Sigmoid colon (tissue), 7 donors: ENCODE measurements at places on chromosomes 13 and 19. TPM values are rescaled to one million over a fixed set of nuclear protein-coding genes. Genes with fewer than 3 reads are reported as not detected.

STOML3 gene
- not detected for total RNA-seq

DNA sequence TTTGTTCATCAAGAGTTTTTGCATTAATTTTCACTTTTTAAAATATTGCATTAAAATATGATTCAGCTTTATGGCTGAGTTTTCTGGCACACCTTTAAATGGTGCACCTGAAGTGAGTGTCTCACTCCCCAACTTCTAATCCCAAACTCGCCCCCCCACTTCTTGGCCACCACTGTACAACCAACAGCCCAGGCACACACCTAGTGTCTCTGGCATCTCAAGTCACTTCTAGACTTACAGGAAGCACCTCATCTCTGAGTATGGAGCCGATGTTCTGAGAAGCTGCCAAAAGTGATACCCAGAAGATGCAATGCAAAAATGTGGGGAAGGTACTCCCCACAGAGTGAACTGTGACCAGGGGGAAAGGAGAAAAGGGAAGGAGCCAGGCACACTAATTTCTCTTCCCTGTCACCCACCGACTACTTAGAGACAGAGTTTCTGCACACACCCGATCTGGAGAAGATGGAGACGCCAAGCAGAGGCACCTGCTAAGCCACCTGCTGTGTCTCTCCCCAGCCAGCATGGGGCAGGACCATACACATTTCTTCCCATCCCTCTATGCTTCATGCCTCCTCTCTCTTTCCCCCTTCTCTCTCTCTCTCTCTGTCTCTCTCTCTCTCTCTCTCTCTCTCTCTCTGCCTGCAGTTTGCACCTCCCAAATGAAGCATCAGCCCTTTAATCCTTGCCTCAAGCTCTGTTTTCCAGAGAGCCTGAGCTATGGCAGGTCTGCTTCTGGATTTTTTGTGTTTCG is 155.3 kb upstream of the ZNF507 start:
- no peak overlapping the region for H3K27ac ChIP-seq
- no peaks in the 10 kb centered on the region for H3K36me3 ChIP-seq
- H3K27me3 ChIP-seq: no peaks in the 10 kb centered on the region
- H3K4me1 ChIP-seq: no peaks in the 10 kb centered on the region
- DNase-seq: no peak

DNA sequence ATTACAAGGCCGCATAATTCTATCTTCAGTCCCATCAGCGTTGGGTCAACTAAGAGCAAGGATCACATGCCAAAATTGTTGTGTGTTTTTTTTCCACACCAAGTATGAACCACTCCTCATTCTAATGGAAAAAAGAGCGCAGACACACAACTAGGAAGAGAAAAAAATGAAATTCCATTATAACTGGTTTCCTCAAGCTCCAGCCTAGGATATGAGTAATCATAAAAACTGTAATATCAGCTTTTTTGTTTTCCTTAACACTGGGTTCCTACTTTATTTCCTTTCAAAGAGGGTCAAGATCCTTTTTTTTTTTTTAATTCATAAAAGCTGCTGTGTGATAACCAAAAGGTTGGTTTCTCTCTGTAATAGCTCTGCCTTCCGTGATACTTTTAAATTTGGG is 19.4 kb downstream of the TSHZ3 start:
- no peaks in the 10 kb centered on the region for H3K36me3 ChIP-seq
- peaks cover 72% of the 10 kb centered on the region for H3K4me1 ChIP-seq
- no peak for DNase-seq
- H3K27me3 ChIP-seq: no peaks in the 10 kb centered on the region
- peak overlapping the region; percentile 86 for H3K27ac ChIP-seq

ZNF563 gene
- 2.9 TPM for total RNA-seq

DNA sequence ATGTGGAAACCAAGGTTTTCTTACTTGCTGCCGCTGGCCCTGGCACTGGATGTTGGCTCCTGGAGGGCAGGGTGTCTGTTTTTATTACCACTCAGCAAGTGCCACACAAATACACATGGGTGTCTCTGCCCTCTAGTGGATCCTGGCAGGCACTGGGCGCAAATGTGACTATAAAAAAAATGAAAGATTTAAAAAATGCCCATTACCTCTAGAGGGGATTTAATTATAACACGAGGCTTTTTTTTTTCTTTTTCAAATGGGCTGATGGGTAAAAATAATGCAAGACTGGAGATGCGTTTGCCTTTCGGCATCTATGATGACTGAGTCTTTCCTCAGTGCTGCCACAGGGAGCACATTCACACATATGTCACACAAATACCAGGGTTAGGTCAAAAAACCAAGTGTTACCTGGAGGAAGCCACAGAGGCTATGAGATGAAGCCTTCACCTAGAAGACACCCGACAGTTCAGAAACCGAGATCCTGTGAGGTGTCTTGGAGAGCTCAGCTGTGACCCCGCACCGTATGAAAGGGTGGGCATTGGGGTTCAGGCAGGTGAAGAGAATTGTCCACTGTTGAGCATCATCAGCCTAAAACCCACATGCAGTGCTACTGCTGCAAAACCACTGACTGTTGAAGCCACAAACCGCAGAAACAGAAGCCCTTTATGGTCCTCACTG is 25.7 kb downstream of the CHAMP1 start:
- no peak overlapping the region for H3K4me3 ChIP-seq
- H3K4me1 ChIP-seq: no peaks in the 10 kb centered on the region
- no peak overlapping the region for H3K27ac ChIP-seq
- peak; percentile 74 for DNase-seq
- no peaks in the 10 kb centered on the region for H3K36me3 ChIP-seq

- no peak for DNase-seq
- no peaks in the 10 kb centered on the region for H3K4me1 ChIP-seq
- H3K27ac ChIP-seq: no peak overlapping the region
These were observed 5.7 kb upstream of the CDC42EP5 start for GRCh38 chr19:54478677-54479266.

PDCD2L gene
- total RNA-seq: 14.8 TPM

CYP2A7 gene
- total RNA-seq: 0.36 TPM

DNA sequence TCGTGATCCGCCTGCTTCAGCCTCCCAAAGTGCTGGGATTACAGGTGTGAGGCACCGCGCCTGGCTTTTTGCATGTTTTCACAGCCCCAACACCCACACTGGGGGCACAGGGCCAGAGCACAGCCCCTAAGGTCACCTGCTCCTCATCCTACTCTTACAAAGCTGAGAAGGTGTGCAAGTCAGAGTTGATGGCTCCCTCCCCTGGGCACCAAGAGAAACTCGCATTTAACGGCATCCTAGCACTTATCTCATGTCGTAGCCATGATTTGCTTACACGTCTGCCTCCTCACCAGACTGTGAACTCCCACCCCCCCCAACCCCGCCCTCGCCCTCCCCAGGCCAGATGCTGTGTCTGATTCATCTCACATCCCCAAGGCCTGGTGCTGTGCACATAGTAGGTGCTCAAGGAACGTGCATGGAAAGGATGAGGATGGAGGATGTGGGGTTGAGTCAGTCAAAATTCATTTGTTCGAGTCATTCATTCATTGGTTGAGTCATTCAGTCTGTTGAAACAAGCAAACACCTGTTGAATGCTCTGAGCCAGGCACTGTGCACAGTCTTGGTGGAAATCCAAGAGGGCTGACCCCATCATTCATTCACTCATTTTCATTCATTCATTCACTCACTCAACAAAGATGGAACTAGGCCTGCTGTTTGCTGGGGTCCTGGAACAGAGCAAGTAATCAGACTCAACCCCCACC is 11.3 kb downstream of the SHANK1 start:
- H3K27me3 ChIP-seq: peaks cover 22% of the 10 kb centered on the region
- no peaks in the 10 kb centered on the region for H3K4me1 ChIP-seq
- H3K36me3 ChIP-seq: no peaks in the 10 kb centered on the region
- H3K4me3 ChIP-seq: no peak overlapping the region
